ENCODE measurements at places on chromosomes 5 and 9.

GRCh38 chr9:134340475-134341160 is 14.4 kb downstream of the RXRA start:
- no peak for DNase-seq

DNA sequence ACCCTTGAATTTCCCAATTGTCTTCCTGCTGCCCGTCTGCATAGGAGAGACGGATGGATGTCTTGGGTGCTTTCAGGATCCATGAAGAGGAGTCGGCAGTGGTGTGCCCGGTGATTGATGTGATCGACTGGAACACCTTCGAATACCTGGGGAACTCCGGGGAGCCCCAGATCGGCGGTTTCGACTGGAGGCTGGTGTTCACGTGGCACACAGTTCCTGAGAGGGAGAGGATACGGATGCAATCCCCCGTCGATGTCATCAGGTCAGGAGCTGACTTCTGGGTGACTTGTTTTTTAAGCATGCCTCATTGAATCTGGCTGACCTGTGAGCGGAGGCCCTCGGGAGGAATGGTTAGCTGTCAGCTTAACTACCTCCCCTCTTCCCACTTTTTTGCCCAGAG is 24.2 kb downstream of the GALNT12 start:
- no peak for DNase-seq

GRCh38 chr9:123678878-123679329 is 251.0 kb downstream of the DENND1A start:
- no peak for DNase-seq

GRCh38 chr9:85246541-85246940 is 495.2 kb downstream of the AGTPBP1 start:
- DNase-seq: no peak

DNA sequence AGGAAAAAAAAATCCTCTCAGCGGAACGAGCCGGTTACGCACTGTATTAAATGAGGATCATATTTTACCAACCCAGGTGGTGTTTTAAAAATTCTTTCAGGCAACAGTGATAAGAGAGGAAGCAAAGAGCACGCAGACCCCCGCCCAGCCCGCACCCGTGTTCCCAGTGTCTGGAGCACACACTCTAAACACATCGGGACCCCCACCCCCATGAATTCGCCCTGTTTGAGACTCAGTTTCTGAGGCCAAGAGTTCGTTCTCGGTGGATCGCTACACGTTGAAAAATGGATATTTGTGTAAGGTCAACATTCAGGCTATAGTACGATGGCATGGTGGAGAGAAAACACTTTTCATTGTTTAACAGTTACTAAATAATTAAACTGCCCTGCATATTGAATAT is 196.3 kb downstream of the MEF2C start:
- DNase-seq: no peak

GRCh38 chr5:128597156-128597555 is 59.1 kb upstream of the FBN2 start:
- no peak for DNase-seq

DNA sequence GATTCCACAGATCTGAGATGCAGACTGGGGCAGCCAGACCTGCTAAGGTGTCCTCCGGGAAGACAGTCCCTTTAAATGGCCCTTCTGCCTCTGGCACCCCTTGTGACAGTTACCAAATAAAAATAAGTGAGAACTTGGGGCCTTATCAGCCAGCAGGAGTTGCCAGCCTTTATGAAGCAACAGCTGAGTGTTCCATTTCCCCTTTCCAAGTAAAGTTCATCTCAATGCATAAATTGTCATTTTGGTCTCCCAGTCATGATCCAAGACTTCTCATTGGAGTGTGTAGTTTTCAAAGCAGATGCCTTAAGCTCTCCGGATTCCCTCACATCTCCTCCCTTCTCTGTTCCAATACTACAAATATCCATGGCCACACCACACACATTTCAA is 4.1 kb downstream of the PTCH1 start:
- DNase-seq: no peak

GRCh38 chr9:2053883-2054845 is 39.0 kb downstream of the SMARCA2 start:
- DNase-seq: no peak

- DNase-seq: peak; percentile 38
These were observed 458 bp downstream of the PRSS3 start for GRCh38 chr9:33795819-33796218.

GRCh38 chr5:125129151-125129806 is 382.8 kb upstream of the ZNF608 start:
- DNase-seq: no peak

DNA sequence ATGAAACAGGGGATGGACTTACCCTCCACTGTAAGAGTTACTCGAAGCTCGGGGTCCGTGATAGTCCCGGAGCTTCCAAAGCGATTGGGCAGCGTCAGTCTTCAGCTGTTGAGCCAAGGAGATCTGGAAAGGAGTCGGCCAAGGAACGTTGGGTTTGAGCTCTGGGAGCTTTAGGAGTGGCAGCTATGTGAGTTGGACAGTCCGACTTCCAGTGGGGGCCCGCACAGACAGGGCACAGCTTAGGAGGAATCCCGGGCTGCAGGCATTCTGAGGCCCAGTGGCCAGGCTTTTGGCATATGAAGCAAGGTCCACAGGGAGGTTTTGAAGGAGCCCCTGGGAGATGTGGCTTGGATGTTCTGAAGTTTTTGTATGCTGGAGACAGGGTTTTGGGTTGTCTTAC is 72.7 kb downstream of the PHAX start:
- DNase-seq: no peak

DNA sequence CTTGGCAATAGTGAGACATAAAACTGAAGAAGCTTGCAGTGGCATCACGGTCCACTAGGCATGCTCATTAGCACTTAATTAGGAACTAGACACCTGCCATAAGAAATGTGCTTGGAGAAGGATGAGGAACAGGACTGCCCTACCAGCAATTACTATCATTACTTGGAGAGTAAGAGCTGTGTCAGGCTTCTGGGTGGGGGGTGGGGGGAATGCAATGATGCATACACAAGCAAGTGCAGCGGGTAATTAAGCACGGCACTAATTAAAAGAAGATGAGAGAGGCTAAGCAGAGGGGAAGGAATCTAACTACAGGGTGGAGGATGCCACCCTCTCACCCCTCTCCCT is 53.1 kb downstream of the TLE1 start:
- no peak for DNase-seq

DNA sequence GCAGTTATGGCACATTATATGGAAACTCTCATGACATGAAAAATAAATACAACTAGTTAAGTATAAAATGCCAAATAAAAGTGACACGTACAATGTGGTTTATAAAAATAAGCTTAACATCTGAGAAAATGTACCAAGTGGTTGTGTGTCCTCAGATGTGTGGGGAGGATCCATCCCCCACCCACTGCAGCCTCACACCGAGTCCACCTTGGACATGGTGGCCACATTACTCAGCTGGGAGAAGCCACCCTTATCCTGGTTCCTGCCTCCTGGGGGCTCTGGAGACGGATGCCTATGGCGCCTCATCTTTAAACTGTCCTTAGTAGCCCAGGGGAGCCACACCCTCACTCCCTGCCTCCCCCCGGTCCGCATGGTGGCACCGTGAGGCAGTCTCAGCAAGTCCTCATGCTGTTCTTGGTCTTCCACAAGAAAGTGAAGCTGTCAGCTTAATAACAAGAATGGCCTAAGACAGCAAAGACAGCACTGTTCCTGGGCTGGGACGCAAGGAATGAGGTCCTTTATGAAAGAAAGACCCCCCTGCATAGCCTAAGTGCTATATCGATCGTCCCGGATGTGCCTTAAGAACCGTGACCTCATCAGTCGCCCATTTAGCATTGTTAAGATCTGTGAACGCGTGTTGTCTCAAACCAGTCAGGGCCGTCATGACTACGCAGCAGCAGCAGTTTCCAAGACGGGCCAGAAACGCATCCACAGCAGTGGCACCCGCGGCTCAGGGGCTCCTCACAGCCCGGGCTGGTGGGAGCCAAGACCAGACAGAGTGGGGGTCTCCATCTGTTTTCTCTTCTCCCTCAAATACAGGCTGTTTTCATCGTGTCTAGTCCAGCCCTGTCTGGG is 56.4 kb downstream of the IPPK start:
- DNase-seq: no peak

- DNase-seq: no peak
These were observed 94.0 kb downstream of the INVS start for GRCh38 chr9:100193078-100193477.

- no peak for DNase-seq
These were observed 158.2 kb downstream of the DENND1A start for GRCh38 chr9:123771690-123772089.

DNA sequence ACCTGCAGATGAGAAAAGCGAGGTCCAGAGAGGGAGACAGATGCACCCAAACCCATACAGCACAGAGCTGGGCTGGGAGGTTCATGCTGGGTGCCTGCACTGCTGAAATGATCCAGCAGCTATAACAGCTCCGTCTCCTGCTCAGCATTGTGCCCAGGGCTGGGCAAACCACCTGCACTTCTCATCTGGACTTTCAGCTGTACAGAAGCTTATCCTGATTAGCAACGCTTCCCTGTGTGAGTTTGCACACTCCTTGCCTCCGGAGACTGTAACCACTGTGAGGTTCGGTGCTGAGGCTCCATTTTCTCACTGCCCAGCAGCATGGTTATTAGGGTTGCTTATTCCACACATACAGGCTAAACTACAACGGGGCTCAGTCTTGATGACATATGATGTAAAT is 326.1 kb downstream of the ASTN2 start:
- DNase-seq: no peak

GRCh38 chr5:135318924-135319323 is 80.1 kb downstream of the MACROH2A1 start:
- DNase-seq: no peak

DNA sequence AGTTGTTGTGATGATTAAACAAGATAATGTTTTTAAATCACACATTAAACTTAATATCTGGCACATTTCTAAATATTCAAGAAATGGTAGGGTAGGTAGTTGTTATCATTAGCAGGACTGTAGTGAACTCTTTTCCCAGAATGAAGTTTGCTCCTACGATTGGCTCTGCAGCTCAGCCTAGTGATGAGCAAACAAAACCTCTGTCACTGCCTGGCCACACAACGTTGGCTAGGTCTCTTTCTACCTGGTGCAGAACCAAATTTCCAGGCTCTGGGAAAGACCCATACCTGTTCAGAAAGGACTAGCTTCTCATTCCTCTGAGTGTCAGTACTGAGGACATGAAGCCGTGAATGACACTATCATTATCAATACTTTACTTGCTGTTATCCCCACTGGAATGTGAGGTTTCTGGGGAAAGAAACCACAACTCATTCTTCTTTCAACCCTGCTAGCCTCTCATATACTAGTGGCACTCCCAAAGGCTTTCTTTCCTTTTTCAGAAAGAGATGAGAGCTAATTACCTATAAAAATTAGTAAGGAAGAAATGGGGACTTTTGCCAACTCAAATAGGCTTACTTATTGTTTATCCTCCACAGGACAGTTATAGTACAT is 219.3 kb upstream of the TRIM32 start:
- no peak for DNase-seq

- no peak for DNase-seq
These were observed 11.7 kb downstream of the DOCK2 start for GRCh38 chr5:169648725-169649310.

- no peak for DNase-seq
These were observed 284.7 kb upstream of the MAP3K1 start for GRCh38 chr5:56530626-56531138.

DNA sequence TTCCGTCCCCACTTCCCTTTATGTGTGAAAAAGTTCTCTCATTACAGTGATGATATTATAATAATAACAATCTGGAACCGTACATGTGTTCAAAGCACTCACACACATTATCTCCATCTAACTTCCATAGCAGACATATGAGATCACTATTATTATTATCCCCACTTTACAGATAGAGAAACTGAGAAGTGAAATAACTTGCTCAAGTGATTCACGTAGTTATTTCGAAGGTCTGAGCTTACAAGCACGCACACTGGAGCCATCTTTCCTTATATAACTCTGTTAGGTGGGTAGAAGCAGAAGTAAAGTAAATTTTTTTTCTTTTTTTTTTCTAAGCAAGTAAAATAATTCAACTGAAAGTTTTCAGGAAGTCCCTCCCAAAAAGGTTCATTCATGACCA is 62.9 kb upstream of the PTGER4 start:
- no peak for DNase-seq

- no peak for DNase-seq
These were observed 291.4 kb downstream of the TLE4 start for GRCh38 chr9:79862921-79863890.

DNA sequence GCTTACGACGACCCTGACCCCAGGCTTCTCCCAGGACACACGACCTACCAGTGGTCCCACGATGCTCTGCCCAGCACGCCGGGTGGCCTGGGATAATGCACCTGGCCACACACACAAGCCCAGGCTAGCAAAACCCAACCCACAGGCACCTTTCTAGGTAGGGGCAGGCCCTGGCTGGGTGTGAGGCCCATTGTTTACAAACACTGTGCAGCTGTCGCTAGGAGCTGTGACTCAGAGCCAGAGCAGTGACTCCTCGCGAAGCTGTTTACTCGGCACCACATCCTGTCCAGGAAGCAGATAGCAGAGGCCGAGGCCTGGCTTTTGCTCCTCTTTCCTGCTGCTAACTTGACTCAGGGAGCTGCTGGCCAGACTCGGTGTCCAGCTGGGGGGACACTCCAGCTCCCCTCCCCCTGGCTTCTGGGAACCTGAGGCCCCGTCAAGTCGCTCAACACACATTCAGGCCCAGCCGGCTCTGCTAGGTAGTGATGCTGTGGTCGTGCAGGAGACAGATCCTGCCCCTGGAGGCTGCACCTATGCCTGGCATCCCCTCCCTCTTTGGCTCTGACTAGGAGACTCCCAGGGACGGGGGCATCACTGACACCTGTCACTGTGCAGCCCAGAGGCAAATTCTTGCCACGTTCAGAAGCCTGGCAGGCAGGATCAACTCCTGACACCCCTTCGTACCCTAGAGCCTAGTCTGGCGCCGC is 12.8 kb upstream of the RALGDS start:
- peak; percentile 4 for DNase-seq

- DNase-seq: no peak
These were observed 50.3 kb downstream of the SLC22A5 start for GRCh38 chr5:132419502-132420468.

DNA sequence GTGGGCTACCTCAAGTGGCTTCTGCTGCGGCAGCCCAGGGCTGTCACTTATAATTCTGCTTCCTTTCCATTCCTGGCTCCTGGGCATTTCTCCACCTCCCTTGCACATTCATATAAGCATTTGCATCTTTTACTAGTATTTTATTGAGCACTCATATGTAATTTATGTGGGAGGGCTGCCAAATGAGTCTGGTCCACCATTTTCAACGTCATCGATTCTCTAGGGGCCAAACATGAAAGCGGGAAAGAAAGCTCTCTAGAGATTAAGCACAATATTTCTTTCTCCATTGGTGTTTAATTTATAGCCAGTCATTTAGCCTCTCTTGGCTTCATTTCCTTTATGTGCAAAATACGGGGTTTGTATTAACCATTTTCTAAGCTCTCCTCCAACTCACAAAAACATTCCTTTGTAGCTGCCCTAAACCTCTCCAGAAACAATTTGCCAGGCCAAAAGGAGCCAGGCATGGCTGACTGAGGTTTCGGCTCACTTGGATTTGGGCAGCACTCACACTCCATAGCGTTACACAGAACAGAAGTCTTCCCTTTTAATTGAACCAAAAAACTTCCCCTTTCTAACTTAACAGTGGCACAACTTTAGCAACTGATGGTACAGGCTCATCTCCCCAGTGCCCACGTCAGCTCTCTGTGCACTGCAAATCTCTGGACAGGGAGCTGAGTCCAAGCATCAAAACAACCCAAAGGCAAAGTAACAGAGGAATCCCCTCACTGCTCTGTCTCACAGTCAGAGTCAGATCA is 183.5 kb downstream of the ROR2 start:
- no peak for DNase-seq

GRCh38 chr5:146313027-146313426 is 25.6 kb upstream of the POU4F3 start:
- no peak for DNase-seq

- DNase-seq: peak; percentile 37
These were observed 43.9 kb upstream of the PRRC2B start for GRCh38 chr9:131349881-131350563.

All from NCI-H187 (cell line).